ENCODE measurements at places on chromosomes 1 and 21. TPM values are rescaled to one million over a fixed set of nuclear protein-coding genes. Genes with fewer than 3 reads are reported as not detected.

TMEM269 gene
- 0.10 TPM for total RNA-seq

PLA2G2F gene
- 3.0 TPM for total RNA-seq

ARHGEF10L gene
- total RNA-seq, result 24.7 TPM

CCDC190 gene
- total RNA-seq, result 0.49 TPM

ARHGEF2 gene
- total RNA-seq, result 57.6 TPM

ALX3 gene
- not detected for total RNA-seq

SLC2A5 gene
- total RNA-seq, result 9.1 TPM

ERICH3 gene
- total RNA-seq, result 0.10 TPM

CACNA1S gene
- total RNA-seq, result 5.3 TPM

OR2T11 gene
- total RNA-seq, result not detected

OPTC gene
- not detected for total RNA-seq

ADGRB2 gene
- total RNA-seq, result 9.4 TPM

GIPC2 gene
- 2.3 TPM for total RNA-seq

IGSF3 gene
- total RNA-seq, result 47.0 TPM

PLEKHM2 gene
- 19.6 TPM for total RNA-seq

CELA3A gene
- total RNA-seq, result not detected

SPATA21 gene
- total RNA-seq, result not detected

GJB5 gene
- 18.0 TPM for total RNA-seq

PTPN7 gene
- total RNA-seq, result 1.4 TPM

KRTAP13-4 gene
- not detected for total RNA-seq

CGN gene
- 6.0 TPM for total RNA-seq
